GM13976 (cell line): ENCODE measurements at places on chromosomes 7 and 10.

DNA sequence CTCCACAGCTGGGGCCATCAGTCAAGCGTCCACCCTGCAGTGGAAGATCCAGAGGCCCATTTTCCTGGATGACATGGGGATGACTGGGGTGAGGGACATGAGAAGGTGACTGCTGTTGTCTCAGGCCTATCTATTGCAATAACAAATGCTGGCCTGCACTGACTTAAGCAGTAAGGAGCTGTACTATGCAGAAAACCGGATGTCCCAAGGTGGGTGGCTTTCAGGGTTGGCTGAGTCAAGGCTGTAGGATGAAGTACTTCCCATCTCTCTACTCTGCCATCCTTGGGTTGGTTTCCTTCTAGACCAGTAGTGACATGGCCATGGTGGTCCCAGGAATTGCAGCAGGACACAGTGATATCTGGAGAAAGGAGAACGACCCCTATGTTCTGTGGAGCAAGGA is 48.1 kb downstream of the NEURL1 start:
- DNase-seq, result no peak

- no peak for DNase-seq
Observed at GRCh38 chr10:62850646-62851045, 34.5 kb upstream of the EGR2 start.

DNA sequence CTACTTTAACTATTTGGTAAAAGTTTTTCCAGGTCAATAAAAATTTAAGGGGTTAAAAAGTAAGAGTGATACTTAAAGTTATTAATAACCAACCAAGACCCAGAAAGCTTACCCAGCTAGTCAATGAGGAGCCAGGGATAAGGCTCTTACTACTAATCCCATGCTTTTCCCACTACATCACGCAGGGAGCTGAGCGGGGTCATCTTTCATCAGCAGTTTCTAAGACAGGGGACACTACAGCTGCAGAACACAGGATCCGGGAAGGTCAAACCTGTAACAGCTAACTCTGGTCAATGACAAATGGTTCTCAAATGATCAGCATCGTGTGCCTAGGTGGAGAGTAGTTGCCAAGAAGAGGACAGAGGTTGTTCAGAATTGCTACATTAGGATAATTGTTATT is 65.1 kb downstream of the RSU1 start:
- DNase-seq, result no peak

- DNase-seq, result no peak
Observed at GRCh38 chr10:91104193-91105041, 116.0 kb upstream of the PCGF5 start.

DNA sequence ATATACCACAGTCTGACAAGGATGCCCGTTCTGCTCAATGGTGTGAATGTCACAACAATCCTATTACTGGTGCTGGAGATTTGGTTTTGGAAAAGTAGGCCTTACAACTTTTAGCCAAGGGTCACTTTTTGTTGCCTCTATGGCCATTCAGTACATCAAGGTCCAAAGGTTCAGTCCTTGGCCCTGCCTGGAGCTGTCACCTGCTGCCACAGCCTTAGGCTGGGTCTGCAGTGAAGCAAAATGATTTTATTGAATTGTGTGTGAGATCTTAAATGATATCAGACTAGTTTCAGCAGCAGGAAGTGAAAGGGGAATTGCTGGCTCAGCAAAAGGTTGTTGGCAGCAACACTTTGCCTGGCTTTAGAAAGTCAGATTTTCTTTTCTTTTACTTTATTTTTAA is 427.6 kb downstream of the THSD7A start:
- DNase-seq, result no peak

DNA sequence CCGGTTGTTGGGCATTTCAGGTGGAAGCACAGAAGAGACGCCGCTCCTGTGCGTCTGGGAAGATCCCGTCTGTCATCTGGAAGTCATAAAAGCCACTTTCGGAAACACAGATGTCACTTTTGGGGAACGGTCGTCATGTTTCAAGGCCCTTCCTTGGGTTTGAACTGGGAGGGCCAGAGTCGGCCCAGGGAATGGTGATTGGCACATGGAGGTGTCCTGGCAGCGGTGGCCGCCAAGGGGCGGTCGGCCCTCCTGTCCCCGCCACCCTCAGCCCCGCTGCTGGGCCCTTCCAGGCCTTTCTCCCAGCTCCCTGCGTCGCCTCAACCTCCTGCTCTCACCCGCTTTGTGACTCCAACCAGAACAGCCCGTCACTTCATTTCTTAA is 115.2 kb upstream of the SFMBT2 start:
- DNase-seq, result no peak

GRCh38 chr7:28726555-28726954 is 231.6 kb downstream of the TRIL start:
- no peak for DNase-seq

GRCh38 chr7:66558201-66558641 is 70.5 kb upstream of the KCTD7 start:
- DNase-seq, result no peak

- DNase-seq, result no peak
Observed at GRCh38 chr7:33339074-33339790, 209.9 kb downstream of the BBS9 start.

DNA sequence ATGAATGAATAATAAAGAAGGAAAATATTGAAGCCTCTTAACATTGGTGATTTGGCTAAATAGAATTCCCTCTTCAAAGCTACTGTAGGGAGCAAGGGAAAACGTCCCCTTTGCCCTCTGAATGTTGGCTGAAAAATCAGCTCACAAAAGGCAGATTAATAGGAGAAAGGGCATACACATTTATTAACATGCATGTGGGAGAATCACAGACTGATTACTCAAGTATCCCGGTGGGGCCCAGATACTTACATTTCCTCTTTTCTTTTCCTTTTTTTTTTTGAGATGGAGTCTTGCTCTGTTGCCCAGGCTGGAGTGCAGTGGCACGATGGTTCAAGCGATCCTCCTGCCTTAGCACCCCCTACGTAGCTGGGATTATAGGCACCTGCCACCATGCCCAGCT is 68.5 kb downstream of the HK1 start:
- DNase-seq, result no peak

DNA sequence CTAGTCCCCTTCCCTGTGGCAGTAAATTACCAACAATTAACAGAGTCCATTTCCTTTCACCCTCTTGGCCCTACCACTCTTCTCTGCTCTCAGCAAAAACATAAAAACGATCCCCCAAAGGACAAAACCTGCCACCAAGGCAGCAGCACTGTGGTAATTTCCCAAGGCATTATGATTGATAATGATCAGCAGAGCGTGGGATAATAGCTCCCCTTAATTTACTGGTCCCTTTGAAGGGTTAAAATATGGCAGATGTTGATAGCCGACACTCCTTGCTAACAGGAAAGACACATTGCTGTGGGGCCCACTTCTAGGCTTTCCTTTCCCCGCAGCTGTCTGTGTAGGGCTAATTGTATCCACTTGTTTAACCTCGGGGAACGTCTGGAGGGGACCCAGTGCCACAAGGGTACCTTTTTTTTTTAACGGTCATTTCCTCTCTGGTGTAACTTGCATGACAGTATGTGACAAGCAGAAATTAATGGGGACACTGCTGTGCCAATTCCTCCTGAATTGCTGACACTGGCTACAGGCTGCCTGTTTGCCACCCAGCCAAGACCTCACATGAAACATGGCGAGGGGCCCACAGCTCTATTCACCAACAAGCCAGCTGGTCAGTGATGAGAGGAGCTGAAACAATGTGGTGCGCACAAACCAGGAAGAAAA is 81.3 kb downstream of the CDK6 start:
- no peak for DNase-seq

GRCh38 chr7:74441801-74442200 is 11.9 kb upstream of the GTF2IRD1 start:
- DNase-seq, result no peak

DNA sequence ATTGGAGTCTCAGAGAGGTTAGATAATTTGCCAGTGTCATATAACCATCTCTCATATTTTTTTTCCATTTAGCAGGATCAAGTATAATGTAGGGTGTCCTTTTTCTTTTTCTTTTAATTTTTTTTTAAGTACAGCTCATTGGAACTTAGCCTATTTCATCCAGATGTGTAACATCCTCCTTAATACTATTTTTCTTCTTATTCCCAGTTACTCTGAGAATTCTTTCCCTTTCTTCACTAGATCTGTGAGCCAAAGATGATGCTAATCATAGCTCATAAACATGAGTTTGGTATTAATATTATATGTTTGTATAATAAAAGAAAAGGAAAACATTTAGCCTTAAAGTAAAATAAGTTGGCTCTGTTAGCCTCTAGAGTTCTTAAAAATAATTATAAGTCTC is 32.8 kb downstream of the PPP1R9A start:
- no peak for DNase-seq

DNA sequence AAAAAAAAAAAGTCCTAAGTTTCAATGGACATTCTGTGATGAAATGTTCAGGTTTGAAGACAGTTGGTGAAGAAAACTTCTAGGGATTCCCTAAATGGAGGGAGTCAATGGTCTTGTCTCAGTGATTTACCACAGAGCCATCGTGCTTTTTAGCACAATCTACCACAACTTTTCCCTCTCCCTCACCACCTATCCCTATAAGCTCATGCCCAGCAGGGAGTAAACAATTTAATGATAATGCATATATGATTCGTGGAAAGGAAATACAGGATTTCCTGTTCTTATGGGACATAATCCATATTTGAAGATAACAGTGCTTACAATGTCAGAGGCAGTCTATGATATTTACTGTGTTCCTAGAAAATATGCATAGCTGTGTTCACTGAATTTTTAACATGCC is 38.4 kb upstream of the CD36 start:
- DNase-seq, result no peak

DNA sequence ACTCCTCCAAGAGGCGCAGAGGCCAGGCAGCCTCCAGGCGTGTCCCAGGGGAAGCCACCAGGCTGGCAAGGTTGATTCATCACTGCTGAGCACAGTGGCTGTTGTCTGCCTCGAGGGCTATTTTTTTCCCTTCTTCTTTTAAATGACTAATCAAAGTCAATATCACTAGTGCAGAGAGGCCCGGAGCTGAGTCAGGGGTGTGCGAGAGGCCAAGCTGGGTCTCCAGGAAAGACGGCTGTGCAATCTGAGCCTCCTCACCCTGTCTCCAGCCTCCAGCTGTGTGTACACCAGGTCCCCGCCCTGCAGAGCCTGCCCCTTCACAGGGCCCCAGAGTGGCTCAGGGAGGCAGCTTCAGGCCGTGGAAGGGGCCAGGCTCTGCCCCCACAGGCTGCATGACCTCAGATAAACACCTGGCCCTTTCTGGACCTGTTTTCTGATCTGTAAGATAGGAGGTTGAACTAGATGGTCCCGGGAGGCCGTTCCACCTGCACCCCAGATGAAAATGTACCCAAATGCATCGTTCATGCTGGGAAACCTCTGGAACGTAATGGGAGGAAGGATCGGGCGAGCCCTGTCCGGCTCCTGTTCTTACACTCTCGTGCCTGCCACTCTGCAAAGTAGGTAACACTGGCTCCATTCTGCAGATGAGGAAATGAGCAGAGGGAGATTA is 3.7 kb downstream of the STX1A start:
- no peak for DNase-seq

DNA sequence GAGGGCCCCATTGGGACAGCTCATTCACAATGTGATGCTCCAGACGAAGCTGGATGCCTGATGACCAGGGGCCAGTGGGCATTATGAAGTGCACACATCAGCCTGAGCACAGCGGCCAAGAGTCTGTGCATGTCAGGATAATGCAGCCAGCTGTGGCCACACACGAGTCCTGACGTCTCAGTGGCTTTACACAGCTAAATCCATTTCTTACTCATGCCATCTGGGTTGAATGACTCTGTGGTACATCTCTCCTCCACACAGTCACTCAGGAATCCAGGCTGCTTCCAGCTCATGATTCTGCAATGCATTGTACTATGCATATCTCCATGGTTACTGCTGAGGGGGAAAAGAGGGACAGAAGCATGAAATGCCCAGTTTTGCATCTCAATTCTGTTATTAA is 123.6 kb downstream of the PRLHR start:
- DNase-seq, result no peak

DNA sequence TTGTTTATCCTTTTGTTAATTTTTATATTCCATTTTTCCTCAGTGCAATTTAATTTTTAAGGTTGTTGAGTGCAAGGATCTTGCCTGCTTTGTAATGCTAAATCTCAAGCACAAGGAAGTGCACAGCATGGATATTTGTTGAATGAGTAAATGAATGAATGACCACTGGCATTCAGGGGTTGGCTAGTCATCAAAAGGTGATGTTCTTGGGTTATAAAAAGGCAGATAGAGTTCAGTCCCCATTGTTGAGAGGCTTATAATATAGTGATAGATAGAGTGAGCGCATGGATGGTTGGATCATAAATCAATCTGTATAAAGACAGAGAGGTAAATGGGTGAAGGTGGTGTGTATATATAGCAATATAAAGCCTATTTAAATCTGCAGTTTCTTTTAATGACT is 193.2 kb upstream of the KLF6 start:
- no peak for DNase-seq

DNA sequence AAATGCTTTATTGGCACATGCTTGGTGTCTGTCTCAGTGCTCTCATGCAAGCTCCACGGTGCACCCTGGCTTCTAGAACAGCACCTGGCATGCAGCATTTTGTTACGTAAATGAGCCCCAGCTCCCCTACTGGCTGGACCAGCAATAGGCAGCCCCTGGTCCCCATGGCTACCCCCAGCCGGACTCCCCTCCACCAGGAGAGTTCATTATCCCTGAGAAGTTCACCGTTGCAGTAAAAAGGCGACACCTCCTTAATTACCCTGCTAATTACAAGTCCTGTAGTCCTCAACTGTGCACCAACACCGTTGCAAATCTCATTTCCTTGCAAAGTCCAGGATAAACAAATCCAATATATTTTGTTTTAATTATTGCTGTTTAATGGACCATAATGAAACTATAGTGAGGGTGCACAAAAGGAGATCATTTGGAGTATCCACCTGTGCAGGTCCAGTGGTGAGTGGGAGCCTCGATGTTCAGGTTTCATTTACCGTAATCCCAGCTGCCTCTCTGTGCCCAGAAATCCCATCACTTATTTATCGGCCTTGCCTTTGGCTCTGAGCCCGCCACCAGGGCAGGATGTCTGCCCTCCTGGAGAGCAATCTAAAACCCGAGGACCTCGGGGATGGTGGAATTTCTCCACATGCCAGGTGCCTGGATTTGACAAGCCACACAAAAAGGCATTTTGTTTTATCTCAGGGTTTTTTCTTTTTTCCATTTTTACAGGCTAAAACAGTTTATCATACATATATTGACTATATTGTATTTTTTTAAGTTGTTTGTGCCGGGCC is 12.8 kb upstream of the DRGX start:
- no peak for DNase-seq

DNA sequence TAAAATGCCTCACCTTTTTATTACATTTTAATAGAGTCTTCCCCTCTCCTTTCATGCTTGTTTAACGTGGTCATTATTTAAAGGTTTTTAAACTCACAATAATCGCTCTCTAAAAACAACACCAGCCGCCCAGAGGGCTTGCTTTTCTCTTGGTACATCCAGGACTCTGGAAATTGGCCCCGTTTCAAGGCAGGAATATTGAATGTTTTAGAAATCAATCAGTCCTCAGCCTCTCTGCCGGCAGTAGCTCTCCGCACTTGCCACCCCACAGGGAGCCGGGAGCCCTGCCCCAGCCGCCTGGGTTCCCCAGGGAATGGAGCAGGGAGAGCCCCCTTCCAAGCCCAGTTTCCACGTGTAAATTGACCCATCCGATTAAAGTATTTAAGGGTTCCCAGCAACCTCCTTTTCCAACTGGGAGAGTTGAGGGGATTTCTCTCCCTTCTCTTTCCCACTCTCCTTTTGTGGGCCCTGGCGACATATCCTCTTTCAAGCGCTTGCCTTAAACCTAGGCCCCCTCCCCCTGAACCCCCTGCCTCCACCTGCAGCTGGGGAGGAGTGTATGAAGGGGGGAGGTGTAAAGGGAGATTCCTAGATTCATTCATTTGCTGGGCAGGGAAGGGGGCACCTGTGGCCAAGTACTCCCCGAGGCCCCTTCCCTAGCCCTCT is 1.9 kb downstream of the FGF8 start:
- peak; percentile 25 for DNase-seq
